ENCODE measurements at places on chromosomes 4 and X.

GRCh38 chrX:2608638-2609430 is 82.3 kb upstream of the CD99 start:
- peak; percentile 58 for DNase-seq

DNA sequence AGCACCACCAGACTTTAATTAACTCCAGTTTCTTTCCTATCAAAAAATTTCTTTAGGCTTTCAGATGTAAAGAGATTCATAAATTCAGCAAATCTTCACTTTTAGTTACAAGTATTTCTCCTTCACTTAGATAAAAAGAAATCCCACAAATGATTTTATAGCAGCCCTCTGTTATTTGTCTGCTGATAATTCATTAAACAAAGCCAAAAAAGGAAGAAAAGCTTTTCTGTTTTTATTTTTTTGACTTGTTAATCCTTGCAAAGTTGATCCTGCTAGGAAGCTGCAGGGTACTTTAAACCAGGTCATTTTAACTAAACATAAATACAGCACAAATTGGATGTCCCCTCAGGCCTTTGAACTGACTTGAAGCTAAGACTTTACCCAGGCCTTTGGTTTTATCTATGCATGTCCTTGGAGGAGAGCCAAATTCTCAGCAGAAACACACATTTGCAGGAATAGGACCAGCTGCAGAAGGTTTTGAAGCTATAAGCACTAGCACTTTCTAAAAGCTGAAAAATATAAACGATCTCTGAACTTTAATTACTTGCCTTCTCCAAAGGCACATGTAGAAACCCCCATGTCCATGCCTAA is 57.5 kb downstream of the PCDH18 start:
- no peak for DNase-seq

DNA sequence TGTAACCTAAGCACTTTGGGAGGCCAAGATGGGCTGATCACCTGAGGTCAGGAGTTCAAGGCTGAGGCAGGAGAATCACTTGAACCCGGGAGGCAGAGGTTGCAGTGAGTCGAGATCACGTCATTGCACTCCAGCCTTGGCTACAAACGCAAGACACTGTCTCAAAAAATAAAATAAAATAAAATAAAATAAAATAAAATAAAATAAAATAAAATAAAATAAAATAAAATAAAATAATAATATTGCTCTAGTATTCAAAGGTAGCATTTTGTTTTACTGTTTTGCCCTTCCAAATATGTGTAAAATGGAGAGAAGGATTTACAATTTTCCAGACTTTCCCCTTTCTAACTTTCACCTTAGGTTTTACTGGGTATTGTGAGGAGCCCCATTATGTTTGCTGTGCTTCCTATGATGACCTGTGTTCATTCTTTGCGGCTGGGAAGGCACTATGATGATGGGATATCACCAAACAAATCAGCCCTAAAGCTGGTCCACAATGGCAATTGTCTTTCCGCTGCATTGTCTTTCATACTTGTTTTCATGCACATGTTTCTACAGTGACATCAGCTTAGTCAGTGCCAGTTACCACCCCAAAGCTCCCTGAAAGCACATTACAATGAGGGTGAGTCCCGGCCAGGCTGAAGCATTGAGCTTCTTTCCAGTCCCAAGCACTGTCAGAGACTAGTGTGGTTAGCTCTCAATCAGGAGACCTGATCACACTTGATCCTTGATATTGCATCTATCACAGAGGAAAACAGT is 50.8 kb downstream of the DTHD1 start:
- no peak for DNase-seq

GRCh38 chrX:149470955-149471354 is 34.2 kb downstream of the IDS start:
- peak; percentile 31 for DNase-seq

GRCh38 chr4:56129431-56129861 is 180.7 kb downstream of the CEP135 start:
- DNase-seq: no peak

- DNase-seq: no peak
Observed at GRCh38 chr4:132660181-132660580, 488.9 kb upstream of the PCDH10 start.

- DNase-seq: no peak
Observed at GRCh38 chr4:164892018-164892417, 15.0 kb downstream of the APELA start.

- no peak for DNase-seq
Observed at GRCh38 chr4:95367824-95368223, 180.9 kb downstream of the UNC5C start.

Data from stimulated activated CD8-positive, alpha-beta memory T cell treated with anti-CD3 and anti-CD28 coated beads, Interleukin-4, amount 100 ng/mL, for 1 hour (primary cell).